ENCODE measurements at places on chromosomes 6 and 20.

- DNase-seq = no peak
Observed at GRCh38 chr6:56579155-56579851, 63.4 kb downstream of the DST start.

- DNase-seq = peak; percentile 15
Observed at GRCh38 chr6:167005350-167006159, 6.4 kb downstream of the CEP43 start.

GRCh38 chr6:106281661-106282060, 43.9 kb downstream of the ATG5 start:
- no peak for DNase-seq

DNA sequence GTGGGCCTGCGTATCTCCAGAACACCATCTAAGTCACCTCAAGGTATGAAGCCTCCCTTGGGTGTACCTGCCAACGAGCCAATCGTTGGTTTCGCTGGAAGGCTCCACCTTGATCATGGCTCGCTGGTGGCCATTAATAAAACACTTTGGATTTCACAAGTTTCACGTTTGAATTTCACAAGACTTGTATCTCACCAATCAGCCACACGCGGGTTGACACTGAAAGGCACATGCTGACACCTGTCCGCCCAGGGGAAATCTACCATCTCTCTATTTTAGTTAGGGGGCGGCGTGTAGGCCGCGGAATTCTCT, 586 bp upstream of the HMGA1 start:
- DNase-seq = no peak

DNA sequence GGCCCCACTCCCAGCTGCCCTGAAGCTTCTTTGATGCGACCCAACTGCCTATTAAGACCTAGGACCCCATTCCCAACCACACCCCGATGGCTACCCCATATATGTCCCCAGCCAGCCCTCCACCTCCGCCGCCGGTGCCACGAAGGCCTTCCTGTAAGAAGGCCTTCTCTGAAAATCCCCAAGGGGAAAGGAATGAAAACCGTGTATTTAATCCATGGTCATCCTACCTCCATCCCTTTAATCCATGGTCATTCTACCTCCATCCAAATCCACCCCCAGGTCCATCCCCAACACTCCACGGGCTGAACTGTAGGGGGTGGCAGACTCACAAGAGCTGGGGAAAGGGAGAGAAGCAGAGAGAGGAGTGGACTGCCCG, 545 bp upstream of the VSX1 start:
- no peak for DNase-seq

- no peak for DNase-seq
Observed at GRCh38 chr6:107342144-107342543, 117.2 kb downstream of the PDSS2 start.

GRCh38 chr6:8057263-8057662, 6.9 kb downstream of the BLOC1S5 start:
- DNase-seq = no peak

GRCh38 chr6:131954775-131955107, 3.6 kb upstream of the CCN2 start:
- DNase-seq = peak; percentile 77

GRCh38 chr6:156150391-156150790, 626.8 kb upstream of the ARID1B start:
- no peak for DNase-seq

DNA sequence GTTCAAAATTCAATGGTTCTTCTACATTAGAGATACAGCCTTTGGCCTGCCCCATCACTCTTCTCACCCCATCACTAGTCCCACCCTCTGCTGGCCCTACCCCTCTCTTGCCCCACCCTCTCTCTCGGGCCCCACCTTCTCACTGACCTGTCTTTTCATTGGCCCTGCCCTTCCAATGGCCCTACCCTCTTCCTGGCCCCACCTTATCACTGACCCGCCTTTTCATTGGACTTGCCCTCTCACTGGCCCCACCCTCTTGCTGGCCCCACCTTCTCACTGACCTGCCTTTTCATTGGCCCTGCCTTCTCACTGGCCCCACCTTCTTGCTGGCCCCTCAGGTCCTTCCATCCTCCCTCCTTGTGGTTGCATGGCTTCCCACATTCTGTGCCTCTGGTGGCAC, 107.2 kb upstream of the PLEKHG1 start:
- DNase-seq = no peak

GRCh38 chr6:4287811-4288244, 152.5 kb upstream of the ECI2 start:
- DNase-seq = peak; percentile 27

DNA sequence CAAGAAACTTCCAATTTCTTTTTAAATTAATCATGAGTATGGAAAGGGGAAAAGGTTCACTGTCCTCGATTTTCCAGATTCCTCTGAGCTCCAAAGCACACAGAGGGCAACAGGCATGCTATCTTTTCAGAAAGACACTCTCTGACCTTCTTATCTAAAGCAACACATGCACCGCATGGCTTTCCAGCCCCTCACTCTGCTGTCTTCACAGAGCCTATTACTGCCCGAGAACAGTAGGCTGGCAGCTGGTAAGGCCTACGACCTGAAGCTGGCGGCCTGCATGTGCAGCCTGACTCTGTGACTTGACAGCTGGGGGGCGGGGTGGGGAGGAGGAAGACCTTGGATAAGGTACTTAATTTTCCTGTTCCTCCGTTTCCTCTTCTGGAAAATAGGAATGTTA, 86.3 kb downstream of the ELOVL4 start:
- DNase-seq = no peak

DNA sequence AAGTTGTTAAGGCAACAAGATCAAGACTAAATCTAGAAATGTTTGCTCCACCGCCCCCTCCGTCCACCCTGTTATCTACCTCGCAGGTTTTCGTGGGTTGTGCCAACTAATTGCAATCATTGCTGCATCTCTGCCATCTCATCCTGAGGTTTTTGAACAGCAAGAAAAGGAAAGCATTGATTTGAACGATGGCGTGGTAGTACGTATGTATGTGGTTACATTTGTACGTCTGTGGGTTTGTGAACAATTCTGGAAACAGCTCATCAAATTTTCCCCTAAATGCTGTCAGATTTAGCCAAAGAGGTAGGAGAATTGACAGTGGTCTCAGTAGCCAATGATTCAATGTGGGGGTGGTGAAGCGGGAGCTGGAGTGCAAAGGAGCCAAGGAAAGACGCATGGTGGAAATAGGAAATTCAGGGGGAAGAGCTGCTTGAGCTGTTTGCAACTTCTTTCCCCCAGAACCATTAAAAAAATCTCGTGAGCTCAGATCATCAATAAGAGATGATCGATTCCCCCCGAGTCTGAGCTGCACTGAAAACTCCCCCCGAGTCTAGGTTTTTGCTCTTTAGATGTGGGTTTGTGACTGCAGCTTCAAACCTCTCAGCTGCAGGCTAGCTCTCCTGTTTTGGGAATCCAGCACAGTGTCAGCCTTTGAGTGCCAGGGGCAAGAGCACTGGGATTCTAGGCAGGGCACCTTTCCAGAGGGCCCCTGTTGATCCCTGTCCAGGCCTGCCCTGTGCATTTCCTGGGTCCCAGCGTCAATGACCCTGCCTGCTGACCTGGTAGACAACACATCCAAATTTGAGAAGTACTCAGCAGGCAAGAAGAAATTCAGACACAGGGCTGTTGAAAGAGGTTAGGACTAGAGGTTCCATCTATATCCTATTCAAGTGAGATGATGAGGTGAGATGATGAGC, 72.6 kb upstream of the LY86 start:
- no peak for DNase-seq

GRCh38 chr20:63333241-63333836, 27.8 kb downstream of the CHRNA4 start:
- DNase-seq = no peak

DNA sequence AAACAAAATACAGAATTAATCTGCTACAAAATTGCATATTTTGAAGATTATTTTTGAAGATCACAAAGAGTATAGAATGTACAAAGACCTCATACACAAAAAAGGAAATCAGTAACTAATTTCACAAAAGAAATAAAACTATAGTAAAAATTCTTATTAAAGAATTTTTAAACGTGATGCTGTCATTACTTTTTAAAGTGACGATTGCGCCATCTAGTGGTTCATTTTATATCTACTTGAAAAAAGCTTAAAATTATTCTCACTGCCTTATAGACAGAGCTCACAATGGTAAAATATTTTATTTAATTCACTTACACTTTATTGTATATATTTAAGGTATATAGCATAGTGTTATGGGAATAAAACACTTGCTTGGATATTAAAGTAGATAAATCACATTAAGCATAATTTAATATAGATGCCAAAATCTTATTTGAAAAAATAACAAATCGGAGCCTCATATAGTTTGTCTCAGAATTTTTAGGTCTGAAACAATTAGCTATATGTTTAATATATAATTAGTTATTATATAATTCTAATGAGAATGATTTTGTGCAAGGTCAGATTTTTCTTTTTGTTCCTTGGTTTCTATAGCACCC, 128.8 kb downstream of the PHF3 start:
- no peak for DNase-seq

GRCh38 chr6:16360365-16360764, 122.0 kb downstream of the GMPR start:
- DNase-seq = no peak

DNA sequence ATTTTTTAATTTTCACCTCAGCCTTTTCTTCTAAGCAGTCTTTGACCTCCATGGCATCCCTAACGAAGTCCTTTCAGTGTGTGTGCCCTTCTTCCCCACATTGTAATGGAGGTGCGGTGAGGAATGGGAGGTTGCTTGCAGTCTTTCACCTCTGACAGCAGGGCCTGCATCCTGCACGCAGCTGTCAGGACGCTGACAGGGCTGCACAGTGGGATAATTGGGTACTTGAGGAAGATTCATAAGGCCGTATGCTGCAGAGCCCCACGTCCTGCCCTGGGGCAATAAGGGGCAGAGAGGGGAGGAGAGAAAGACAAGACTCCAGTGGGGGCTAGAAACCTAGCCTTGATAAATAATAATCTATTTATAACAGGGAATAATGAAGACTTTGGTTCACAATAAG, 184.7 kb downstream of the SAMD5 start:
- no peak for DNase-seq

DNA sequence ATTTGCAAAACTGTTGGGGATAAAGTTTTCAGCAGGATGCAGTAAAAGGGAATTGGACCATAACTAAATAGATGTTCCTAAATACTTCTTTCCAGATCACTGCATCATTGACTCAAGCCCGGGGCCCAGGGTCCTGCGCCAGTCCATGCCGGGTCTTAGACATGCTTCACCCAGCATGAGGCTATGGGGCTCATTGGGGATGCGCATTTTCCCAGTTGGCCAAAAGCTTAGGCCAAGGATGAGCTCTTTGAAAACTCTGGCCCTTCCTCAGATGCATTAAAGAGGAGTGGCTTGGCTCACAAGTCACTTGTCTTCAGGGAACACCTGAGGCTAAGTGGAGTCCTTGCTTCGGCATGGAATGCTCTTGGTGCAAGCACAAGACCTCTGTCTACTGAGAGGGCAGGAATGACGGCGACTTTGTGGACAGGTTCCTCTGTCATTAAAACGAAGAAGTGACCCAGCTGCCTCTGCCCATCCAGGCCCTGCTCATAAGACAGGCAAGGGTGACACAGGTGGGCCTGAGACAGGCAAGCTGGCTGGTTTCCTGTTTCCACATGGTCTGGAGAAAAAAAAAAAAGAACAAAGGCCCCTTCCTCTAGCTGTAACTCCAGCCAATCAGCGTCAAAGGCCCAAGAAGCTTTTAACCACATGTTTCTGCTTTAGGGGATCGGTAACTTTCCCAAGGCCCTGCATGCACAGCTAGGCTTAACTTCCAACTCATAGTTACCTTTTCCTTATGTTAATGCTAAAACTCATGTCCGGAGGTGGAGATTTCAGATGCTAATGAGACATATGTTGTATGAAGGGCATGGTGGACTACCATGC, 81.4 kb upstream of the CDH4 start:
- no peak for DNase-seq

- no peak for DNase-seq
Observed at GRCh38 chr6:12401200-12401599, 111.0 kb downstream of the EDN1 start.

Data from transverse colon (tissue), 4 donors.